ENCODE measurements at places on chromosomes 12 and 14. TPM values are rescaled to one million over a fixed set of nuclear protein-coding genes. Genes with fewer than 3 reads are reported as not detected.

PSEN1 gene
- total RNA-seq, result 89.7 TPM

LMO3 gene
- not detected for total RNA-seq

CD69 gene
- 1.9 TPM for total RNA-seq

NTN4 gene
- 16.3 TPM for total RNA-seq

TCL1A gene
- not detected for total RNA-seq

NFE2 gene
- 0.44 TPM for total RNA-seq

PMCH gene
- total RNA-seq, result not detected

CPM gene
- total RNA-seq, result 7.3 TPM

OVCH1 gene
- not detected for total RNA-seq

PLBD1 gene
- 11.4 TPM for total RNA-seq

SAMD4A gene
- 24.9 TPM for total RNA-seq

SAMD15 gene
- total RNA-seq, result 3.6 TPM

KCNA5 gene
- total RNA-seq, result not detected

EIF2B2 gene
- total RNA-seq, result 47.5 TPM

CLEC4D gene
- not detected for total RNA-seq

RPL10L gene
- total RNA-seq, result not detected

KRT83 gene
- total RNA-seq, result not detected

HNRNPC gene
- 701 TPM for total RNA-seq

SYNDIG1L gene
- not detected for total RNA-seq

SCN8A gene
- 0.88 TPM for total RNA-seq

TTC9 gene
- total RNA-seq, result under 0.01 TPM

KLRB1 gene
- total RNA-seq, result not detected

MYO1H gene
- total RNA-seq, result not detected

EP400 gene
- total RNA-seq, result 21.6 TPM

EPYC gene
- total RNA-seq, result not detected

NOVA1 gene
- total RNA-seq, result under 0.01 TPM

CCNK gene
- total RNA-seq, result 31.2 TPM

MBIP gene
- total RNA-seq, result 10.9 TPM

ARHGAP9 gene
- total RNA-seq, result 0.14 TPM

PZP gene
- total RNA-seq, result not detected

GZMH gene
- total RNA-seq, result not detected

FUT8 gene
- total RNA-seq, result 113 TPM

TAS2R20 gene
- total RNA-seq, result 6.4 TPM

IL31 gene
- total RNA-seq, result not detected

AMN1 gene
- 5.9 TPM for total RNA-seq

GNB3 gene
- total RNA-seq, result 6.2 TPM

TOMM20L gene
- total RNA-seq, result not detected

KCNC2 gene
- not detected for total RNA-seq

RTL1 gene
- not detected for total RNA-seq

NEUROD4 gene
- not detected for total RNA-seq

NGB gene
- total RNA-seq, result not detected

RHOJ gene
- 1.5 TPM for total RNA-seq

SERPINA3 gene
- under 0.01 TPM for total RNA-seq

MOK gene
- total RNA-seq, result 21.6 TPM

ZC3H14 gene
- total RNA-seq, result 97.1 TPM

C12orf54 gene
- not detected for total RNA-seq

GPRC5A gene
- 17.9 TPM for total RNA-seq

ACOT4 gene
- total RNA-seq, result 0.57 TPM

PRPH gene
- not detected for total RNA-seq

NID2 gene
- 237 TPM for total RNA-seq
